ENCODE measurements at places on chromosomes 7 and 10.

GRCh38 chr7:129136887-129137642 lies 7.4 kb upstream of the TSPAN33 start:
- no peak for DNase-seq

- DNase-seq: no peak
These were observed 350.0 kb downstream of the CRPPA start for GRCh38 chr7:16071246-16071857.

GRCh38 chr10:132516771-132517725 lies 20.5 kb upstream of the INPP5A start:
- DNase-seq: no peak

DNA sequence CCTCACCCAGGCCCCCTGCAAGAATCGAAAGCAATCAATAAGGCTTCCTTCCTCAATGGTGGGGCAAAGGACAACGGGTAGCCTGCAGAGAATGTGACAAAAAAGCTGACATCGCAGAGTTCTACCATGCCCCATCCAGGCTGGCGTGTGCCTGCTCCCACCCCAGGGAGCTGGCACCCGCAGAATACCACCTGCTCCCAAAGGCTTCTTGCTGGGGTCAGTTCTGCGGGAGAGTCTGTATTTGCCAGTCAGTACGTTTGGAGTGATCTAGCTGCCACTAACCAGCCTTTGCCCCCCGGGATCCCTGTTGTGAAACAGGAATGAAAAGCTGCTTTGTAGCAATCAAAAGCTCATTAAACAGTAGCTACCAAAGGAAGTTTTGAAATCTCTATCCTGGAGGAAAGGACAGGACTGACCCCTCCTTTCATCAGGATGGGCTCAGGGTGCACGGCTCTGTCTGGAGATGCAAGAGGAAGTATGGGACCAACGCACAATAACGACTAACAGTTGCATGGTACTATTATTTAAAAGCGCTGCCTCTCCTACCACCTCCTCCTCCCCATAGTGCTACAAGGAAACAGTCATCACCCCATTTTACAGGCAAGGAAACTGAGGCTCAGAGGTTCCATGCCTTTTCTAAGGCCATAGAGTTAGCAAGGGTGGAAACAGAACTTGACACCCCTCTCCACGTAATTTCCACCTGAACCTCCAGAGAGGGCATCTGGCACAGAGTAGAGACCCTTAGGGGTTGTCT lies 67.0 kb downstream of the FGFR2 start:
- no peak for DNase-seq

DNA sequence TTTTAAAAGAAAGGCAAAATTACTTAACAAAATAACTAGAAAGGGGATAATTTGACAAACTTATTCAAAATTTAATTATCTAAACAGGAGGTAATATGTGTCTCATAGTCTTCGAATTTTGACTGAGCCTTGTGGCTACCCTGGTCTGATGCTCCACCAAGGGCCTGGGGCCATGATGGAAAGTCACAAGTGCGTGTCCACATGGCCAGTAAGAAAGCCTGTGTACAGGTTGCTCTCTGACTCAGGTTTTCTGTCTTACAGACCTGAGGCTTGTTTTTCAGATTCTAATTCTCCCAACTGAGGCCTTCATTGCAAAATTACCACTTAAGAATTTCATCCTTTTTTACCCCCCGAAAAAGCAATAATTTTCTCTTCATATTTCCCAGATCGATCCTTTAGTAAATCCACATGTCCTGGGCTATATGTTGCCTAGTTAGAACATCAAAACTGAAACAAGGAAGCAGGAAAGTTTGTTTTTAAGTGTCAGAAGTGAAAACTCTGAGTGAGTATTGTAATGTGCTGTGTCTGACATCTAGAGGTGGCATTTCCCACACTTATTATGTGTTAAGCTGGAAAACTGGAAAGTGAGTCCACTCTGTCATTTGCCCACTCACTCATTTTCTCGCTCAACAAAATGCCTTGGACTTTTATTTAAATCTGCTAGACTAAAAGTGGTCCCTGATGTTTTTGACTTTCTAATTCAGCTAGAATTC lies 10.0 kb downstream of the CYP3A43 start:
- no peak for DNase-seq

GRCh38 chr7:5767066-5767465 lies 14.4 kb downstream of the RNF216 start:
- no peak for DNase-seq

DNA sequence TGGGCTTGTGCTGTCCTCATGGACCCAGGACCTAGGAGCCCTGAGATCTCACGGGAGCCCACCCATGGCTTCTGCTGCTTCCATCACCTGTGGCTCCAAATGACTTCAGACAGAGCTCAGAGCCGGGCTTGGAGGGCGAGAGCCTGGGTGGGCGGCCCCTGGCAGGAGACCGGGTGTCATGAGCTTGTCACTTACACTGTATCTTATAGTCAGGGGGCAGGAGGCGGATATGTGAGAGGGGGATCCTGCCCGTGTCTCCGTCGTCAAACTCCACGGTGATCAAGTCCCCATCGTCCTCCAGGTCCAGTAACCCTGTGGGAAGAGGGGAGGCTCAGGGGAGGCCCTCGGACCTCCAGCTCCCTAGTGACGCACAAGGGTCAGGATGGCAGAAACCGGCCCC lies 33.0 kb downstream of the SLC29A4 start:
- DNase-seq: no peak

DNA sequence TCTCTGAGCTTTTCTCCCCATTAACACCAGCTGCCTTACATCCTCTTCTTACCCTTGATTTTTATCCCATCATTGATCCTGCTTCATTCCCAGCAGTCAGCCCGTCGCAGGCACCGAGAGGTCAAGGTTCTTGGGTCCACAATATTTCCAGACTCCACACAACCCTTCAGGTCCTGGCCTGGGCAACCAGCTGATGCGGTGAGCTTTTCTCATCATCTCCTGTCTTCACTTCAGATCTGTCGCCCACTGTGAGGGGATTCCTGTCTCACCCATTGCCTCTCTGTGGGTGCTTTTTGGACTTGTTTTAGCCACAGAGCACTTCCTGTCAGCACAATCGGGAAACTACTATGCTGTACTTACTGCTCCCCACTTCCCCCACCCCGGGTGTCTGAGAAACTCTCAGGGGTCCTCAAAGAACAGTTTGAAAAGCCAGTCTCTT lies 8.4 kb upstream of the PVRIG start:
- no peak for DNase-seq

- DNase-seq: no peak
These were observed 1.2 kb downstream of the TPK1 start for GRCh38 chr7:144834641-144835144.

DNA sequence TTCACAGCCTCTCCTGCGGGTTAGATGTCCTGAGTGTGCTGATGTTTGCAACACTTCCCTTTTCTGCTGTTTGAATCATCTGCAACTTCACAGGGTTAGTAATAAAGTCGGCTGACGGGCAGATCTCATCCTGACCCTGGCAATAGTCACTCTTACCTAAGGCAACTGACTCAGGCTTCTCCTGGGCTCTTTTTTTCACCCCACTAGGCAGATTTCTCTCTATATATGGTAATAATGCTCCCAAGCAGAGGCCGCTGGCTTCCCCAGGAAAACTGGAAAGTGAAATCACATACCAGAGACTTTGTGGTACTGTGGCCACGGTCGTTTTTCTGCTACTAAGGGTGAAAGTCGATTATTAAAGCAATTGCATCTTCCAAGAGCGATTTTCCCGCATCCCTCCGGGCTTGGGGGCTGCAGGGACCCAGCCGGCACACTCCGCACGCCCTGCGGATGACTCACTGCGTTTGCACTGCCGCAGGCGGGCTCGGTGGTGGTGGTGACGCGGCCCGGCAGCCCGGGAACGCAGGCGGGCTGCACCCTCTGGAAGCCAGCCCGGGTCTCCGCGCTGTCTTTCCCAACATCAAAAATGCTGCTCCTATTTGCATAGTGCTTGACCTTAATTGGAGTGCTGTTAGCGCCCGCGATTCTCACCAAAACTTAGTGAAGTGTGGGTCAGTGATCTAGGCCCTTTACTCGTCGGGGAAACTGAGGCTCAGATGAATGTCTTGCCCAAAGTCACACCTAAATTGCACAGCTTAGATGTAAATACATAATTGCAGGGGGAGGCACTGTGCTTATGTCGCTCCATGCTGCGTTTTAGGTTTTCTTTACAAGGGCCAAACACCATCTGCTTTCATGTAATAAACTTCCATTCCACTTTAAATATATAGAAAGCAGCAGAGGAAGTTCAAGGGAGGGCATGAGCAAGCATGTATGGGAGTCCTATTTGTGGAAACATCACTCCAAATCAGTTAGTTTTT lies 47.6 kb upstream of the ITGB1 start:
- DNase-seq: peak; percentile 38

DNA sequence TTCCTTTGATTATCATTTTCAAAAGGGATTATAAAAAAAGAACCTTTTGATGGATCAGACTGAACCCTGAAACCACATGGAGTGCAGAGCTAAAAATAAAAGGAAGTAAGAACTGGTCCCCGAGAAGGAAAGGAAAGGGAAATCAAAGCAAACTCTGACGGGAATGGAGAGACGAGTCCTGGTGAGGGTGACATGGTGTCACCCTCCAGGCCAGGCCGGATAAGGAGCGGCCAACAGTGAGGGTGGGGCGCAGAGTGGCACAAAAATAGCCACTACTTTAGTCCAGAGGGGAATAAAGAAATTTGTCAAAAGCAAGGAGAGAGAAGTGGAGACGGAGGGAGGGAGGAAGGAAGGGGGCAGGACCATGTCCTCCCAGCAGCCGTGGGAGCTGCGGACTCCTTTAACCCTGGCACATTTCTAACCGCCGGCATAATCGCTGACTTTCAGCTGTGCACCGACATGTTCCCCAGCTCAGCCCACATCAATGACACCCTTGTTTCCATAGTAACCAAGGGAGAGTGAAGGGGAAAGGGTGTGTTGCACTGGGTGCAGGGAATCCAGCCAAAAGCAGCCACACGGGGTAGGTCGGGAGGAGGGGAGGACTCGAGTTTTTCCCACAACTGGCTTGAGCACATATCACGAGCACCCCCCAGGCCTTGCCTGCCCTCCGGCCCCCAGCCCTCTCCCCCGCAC lies 29.7 kb downstream of the TRIM8 start:
- DNase-seq: peak; percentile 64

GRCh38 chr10:29598851-29599311 lies 35.9 kb downstream of the SVIL start:
- no peak for DNase-seq

DNA sequence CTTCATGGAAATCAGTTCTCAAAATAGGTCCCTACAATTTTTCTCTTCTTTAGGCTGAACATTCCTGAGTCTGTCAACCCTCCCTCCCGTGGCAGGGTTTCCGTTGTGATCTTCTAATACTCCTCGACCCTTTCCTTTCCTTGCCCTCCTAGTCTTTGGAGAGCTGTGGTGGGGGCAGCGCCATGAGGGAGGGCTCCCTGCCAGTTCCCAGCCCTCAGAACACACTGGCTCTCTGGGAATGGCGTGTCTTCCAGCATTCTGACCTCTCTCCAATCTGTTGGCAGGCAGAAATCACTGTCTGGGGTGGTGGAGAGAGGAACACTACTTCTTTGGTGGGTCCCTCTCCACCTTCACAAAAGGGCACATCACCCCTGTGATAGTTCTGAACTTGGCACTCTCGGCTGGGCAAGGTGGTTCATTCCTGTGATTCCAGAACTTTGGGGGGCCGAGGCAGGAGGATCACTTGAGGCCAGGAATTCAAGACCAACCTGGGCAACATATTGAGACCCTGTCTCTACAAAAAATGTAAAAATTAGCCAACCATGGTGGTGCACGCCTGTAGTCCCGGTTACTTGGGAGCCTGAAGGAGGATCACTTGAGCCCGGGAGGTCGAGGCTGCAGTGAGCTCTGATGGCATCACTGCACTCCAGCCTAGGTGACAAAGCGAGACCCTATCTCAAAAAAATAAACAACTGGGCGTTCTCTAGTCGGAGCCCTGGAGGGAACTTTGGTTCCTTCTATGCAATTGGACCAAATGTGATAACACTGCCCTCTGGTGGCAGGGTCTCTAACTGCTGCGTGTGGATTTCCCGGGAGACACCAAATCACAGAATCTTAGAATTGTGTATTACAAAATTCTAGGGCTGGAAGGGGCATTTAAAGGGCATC lies 13.1 kb upstream of the ARPC1A start:
- peak; percentile 44 for DNase-seq

- DNase-seq: no peak
These were observed 99.6 kb downstream of the LHPP start for GRCh38 chr10:124561206-124561605.

- DNase-seq: no peak
These were observed 99.1 kb downstream of the ANK3 start for GRCh38 chr10:60290558-60290957.

DNA sequence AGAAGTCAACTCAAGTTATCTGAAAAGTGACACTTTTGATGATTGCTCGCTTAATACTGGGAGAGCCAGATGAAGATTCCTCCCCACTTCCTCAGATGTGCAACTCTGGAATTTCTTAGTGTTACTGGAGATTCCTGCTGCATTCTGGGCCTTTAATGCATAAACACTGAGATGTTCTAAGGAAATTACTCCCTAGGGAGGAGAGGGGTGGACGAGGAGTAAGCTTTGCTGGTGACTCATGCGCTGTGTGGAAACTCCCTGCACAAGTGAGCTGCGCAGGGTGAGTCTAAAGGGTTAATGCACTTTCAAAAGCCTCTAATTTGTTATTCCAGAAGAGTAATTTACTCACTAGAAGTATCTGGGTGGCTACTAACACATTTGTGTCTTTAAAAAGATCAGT lies 46.3 kb downstream of the EGFR start:
- DNase-seq: no peak

DNA sequence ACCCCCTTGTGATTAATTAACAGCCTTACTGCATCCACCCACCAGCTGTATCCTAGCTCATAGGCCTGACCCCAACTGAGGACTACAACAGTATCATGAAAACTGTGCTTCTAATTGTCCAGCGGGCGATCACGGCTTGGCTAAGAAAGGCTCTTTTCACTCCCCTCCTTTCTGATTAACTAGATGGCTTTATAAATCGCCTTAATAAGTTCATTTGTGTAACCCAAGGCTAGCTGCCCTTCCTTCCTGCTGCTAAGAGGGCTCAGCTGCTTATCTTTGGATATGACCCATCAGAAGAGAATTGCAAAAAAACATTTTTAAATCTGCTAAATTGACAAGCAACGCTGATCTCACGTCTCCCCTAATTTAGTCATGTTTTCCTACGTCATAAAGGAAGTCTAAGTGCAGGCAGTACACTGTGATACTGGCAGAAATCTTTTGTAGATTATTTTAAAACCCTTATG lies 163.0 kb upstream of the LAMB4 start:
- DNase-seq: no peak

- DNase-seq: no peak
These were observed 32.7 kb upstream of the TARP start for GRCh38 chr7:38306171-38306570.

- DNase-seq: no peak
These were observed 271.3 kb upstream of the CNTNAP2 start for GRCh38 chr7:145845345-145845744.

DNA sequence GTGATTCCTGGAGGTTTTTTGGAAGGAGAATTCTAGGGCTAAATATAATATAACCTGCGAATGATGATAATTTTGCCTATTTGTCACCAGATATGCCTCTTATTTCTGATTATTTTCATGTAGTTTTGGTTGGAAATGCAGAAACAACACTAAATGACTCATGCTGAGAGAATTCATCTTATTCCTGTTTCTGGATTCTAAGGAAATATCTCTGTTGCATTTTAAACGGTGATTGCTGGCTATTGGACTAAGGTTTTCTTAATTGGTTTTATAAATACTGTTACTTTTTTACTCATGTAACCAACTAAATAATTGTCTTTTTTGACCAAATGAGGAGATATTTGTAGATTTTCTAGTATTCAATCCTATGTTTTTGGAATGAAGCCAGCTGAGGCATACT lies 204.9 kb upstream of the NPSR1 start:
- DNase-seq: no peak

GRCh38 chr7:103989785-103990767 lies 618 bp upstream of the RELN start:
- DNase-seq: no peak

GRCh38 chr10:21520949-21521348 lies 4.5 kb downstream of the SKIDA1 start:
- no peak for DNase-seq

Data from effector memory CD4-positive, alpha-beta T cell (primary cell).